ENCODE measurements at places on chromosomes 12 and 14.

DNA sequence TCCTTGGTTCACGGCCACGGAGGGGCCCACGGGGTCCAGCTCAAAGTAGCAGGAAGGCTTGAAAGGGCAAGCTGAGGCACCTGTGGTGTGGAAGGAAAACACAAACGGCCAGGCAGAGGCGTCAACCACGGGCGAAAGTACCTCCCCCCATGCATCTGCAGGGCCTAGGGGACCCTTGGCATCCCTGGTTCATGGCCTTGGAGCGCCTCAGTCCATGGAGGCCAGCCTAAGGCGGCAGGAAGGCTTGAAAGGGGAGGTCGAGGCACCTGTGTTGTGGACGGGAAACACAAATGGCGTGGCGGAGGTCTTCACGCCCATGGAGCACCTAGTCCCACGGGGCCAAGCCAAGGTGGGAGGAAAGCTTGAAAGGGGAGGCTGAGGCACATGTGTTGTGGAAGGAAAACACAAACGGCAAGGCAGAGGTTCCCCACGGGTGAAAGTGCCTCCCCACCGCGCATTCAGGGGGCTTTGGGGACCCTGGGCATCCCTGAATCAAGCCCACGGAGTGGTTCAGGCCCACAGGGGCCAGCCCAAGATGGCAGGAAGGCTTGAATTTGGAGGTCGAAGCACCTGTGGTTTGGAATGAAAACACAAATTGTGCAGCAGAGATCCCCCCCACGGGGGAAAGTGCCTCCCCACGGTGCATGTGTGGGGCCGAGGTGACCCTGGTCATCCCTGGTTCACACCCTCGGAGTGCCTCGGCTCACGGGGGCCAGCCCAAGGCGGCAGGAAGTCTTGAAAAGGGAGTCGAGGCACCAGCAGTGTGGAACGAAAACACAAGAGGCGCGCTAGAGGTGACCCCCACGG is 380.8 kb downstream of the ALG10 start:
- no peak for DNase-seq
- H3K4me3 ChIP-seq, result no peak overlapping the region
- no peaks in the 10 kb centered on the region for H3K4me1 ChIP-seq
- H3K36me3 ChIP-seq, result no peaks in the 10 kb centered on the region
- H3K27ac ChIP-seq, result no peak overlapping the region

DNA sequence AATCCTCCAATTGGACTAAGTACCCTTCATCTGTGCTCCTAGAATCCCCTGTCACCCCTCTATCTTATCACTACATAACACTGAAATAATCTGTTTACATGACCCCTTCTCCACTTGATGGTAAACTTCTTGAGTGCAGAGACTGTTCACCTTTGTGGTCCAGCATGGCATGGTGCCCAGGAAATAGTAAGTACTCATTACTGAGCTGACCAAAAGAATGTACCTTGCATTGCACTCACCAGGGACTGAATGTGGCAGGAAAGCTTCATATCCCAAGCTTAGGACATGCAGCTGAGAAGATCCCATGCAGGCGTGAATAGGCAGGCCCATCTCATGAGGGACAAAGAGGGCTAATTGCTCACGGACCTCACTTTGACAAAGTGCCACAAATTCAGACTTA is 1.4 kb upstream of the GARIN2 start:
- no peak overlapping the region for H3K4me3 ChIP-seq
- DNase-seq, result no peak
- no peak overlapping the region for H3K27ac ChIP-seq
- H3K27me3 ChIP-seq, result no peaks in the 10 kb centered on the region
- peaks cover 25% of the 10 kb centered on the region for H3K4me1 ChIP-seq

DNA sequence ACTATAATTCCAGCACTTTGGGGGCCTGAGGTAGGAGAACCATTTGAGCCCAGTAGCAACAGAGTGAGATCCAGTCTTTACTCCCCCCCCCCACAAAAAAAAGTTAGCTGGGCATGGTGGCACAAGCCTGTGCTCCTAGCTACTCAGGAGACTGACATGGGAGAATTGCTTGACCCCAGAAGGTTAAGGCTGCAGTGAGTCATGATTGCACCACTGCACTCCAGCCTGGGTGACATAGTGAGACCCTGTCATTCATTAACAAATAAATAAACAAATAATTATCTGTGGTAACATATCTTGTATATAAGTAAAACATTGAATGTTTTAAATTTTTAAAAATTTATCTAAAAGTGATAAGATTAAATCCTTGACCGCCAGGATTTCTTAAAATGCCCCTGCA is 4.8 kb downstream of the ENTPD5 start:
- no peaks in the 10 kb centered on the region for H3K27me3 ChIP-seq
- H3K4me1 ChIP-seq, result peaks cover 9% of the 10 kb centered on the region
- H3K36me3 ChIP-seq, result peaks cover 17% of the 10 kb centered on the region
- H3K4me3 ChIP-seq, result no peak overlapping the region
- no peak overlapping the region for H3K27ac ChIP-seq

GRCh38 chr12:93502802-93503623 is 35.7 kb downstream of the MRPL42 start:
- H3K4me3 ChIP-seq, result no peak overlapping the region
- H3K36me3 ChIP-seq, result peaks cover 51% of the 10 kb centered on the region
- H3K27ac ChIP-seq, result no peak overlapping the region
- H3K4me1 ChIP-seq, result no peaks in the 10 kb centered on the region
- DNase-seq, result peak; percentile 72
- no peaks in the 10 kb centered on the region for H3K27me3 ChIP-seq

DNA sequence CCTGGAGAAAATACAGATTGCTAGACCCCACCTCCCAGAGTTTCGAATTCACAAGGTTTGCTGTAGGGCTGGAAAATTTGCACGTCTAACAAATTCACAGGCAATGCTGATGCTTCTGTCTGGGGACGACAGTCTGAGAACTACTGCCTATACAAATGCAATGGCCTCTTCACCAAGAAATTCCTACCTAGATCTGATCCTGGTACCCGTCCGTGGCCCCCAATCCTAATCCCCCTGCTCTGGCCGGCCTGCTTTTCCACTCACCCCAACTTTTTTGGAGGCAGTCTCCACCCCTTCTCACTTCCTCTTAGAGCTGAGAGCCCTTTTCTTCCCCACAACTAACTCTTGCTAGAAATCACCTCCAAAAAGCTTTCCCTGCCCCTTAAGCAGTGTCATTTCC is 3.1 kb upstream of the SSH1 start:
- no peak overlapping the region for H3K27ac ChIP-seq
- H3K36me3 ChIP-seq, result peaks cover 3% of the 10 kb centered on the region
- no peak overlapping the region for H3K4me3 ChIP-seq
- peaks cover 5% of the 10 kb centered on the region for H3K27me3 ChIP-seq
- DNase-seq, result no peak

- H3K27ac ChIP-seq, result no peak overlapping the region
- H3K4me3 ChIP-seq, result no peak overlapping the region
- no peaks in the 10 kb centered on the region for H3K36me3 ChIP-seq
- H3K4me1 ChIP-seq, result peaks cover 19% of the 10 kb centered on the region
These were observed 11.7 kb upstream of the NFKBIA start for GRCh38 chr14:35416108-35416750.

- H3K4me1 ChIP-seq, result no peaks in the 10 kb centered on the region
- H3K27ac ChIP-seq, result no peak overlapping the region
- no peaks in the 10 kb centered on the region for H3K27me3 ChIP-seq
These were observed 94.7 kb downstream of the CHST11 start for GRCh38 chr12:104551313-104551931.

DNA sequence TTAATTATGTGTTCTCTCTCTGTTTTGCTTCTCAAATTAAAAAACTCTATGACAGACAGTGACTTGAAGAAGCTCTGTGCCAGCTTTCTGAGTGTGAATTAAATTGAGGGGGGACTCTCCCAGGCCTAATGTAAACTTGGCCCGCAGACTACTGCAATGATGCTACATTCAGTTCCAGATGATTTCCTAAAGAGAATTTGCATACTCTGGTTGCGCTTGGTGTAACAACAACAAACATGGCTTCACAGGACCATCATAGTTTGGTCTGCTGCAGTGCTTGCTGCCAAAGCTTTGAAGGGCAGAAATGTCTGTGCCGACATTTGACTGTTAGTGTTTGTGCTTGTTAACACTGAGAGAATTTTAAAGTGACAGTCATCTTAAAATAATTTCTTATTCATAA is 25.0 kb downstream of the CFAP54 start:
- no peaks in the 10 kb centered on the region for H3K27me3 ChIP-seq
- H3K27ac ChIP-seq, result no peak overlapping the region
- peaks cover 11% of the 10 kb centered on the region for H3K4me1 ChIP-seq
- H3K4me3 ChIP-seq, result no peak overlapping the region

GRCh38 chr14:52253503-52253902 is 14.0 kb upstream of the PTGDR start:
- H3K4me3 ChIP-seq, result no peak overlapping the region
- H3K4me1 ChIP-seq, result peaks cover 10% of the 10 kb centered on the region
- H3K27ac ChIP-seq, result peak overlapping the region; percentile 4
- no peaks in the 10 kb centered on the region for H3K27me3 ChIP-seq
- DNase-seq, result no peak

DNA sequence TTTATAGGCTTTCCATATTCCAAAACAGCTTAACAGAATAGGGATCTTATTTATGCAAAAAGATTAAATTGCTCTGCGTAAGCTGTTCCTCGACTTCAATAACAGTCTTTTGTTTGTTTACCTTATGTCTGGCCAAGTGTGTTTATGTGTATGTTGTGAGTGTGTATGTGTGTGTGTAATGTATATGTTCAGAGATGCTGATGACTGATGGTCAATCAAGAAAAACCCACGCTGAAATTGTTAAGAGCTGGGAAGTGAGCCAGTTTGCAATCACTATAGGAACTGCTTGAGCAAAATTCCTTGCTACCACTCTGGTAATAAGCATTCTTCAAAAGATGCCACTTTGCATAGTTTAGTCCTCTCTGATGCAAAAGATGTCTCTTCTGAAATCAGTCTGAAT is 59.6 kb downstream of the PRKD1 start:
- H3K27me3 ChIP-seq, result no peaks in the 10 kb centered on the region
- DNase-seq, result no peak

GRCh38 chr14:92988786-92989755 is 66.1 kb downstream of the CHGA start:
- H3K4me3 ChIP-seq, result no peak overlapping the region
- no peak for DNase-seq
- no peaks in the 10 kb centered on the region for H3K4me1 ChIP-seq
- H3K27ac ChIP-seq, result no peak overlapping the region

DNA sequence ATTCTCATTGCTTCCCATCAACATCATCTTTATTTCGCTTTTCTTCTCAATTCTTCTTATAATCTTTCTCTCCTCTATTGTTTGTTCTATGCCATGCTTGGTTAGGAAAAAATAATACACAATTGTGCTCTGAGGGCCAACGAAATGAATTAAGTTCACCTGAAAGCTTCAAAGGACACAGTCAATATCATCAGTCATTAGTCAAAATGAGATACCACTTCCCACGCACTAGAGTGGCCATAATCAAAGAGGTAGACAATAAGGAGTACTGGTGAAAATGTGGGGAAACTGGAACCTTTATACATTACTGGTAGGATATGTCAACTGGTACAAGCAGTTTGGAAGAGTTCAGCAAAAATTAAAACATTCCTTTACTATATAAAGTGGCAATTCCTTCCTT is 91.5 kb downstream of the TMTC1 start:
- H3K36me3 ChIP-seq, result no peaks in the 10 kb centered on the region
- H3K27ac ChIP-seq, result no peak overlapping the region
- H3K27me3 ChIP-seq, result no peaks in the 10 kb centered on the region

DNA sequence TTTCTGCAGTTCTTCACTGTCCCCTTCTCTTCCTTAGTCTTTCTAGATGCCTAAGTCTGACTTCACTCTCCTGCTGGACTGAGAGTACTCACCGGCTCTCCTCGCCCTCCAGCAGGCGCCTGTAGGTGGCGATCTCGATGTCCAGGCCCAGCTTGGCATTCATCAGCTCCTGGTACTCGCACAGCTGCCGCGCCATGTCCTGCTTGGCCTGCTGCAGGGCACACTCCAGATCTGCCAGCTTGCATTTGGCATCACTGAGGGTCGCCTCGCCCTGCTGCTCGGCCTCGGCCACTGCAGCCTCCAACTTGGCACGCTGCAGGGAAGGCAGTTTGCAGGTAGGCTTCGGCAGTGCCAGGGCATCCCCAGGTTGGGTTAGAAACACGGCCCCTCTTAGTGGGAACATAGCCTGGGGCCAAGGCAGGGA is 5.2 kb downstream of the KRT84 start:
- no peaks in the 10 kb centered on the region for H3K36me3 ChIP-seq
- H3K27me3 ChIP-seq, result peaks cover 28% of the 10 kb centered on the region
- no peak overlapping the region for H3K4me3 ChIP-seq

- no peaks in the 10 kb centered on the region for H3K36me3 ChIP-seq
- no peak overlapping the region for H3K27ac ChIP-seq
These were observed 266.6 kb upstream of the PWP1 start for GRCh38 chr12:107418981-107419380.

DNA sequence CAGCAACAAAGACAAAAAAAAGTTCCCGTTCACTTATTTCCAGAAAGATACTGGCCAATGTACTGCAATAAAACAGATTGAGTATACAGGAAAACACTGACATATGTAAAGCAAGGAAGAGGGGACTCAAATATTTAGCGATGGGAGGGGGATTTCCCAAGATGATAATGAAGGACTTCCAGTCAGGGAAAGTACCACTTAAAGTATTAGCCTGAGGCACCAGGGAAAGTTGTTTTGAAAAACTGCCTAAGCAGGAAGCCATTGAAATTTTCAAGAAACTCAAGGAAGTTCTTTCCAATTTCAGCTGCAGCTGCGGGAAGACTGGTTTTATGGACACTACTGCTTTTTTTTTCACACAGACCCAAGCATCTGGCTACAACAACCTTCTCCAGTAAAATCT is 1007.4 kb upstream of the NOVA1 start:
- H3K27ac ChIP-seq, result no peak overlapping the region
- no peak for DNase-seq
- no peak overlapping the region for H3K4me3 ChIP-seq
- H3K27me3 ChIP-seq, result no peaks in the 10 kb centered on the region
- H3K36me3 ChIP-seq, result no peaks in the 10 kb centered on the region

DNA sequence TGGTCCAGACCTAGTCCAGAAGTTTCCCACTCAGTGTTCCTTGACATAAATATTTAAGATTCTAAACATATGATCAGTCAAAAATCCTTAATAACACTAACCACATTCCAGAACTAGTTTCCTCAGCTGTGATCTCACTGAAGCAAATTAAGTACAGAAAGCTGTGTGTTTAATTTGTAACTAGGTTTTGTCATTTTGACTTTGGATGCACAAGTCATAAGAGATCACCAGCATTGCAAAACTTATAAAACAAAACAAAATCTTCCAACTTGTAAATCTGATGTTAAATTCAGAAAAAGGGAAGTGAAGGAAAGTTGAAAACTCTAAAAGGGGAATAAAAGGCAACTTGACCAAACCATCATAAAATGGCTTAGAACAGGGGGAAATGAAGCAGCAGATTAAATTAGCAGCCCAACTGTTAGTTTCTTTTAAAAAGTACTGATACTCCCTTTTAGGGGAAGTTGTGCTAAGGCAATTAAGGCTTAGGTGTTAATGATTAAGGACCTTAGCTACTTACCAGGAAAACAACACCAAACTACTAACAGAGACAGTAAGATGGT is 56.6 kb downstream of the SH2B3 start:
- no peaks in the 10 kb centered on the region for H3K27me3 ChIP-seq
- H3K27ac ChIP-seq, result no peak overlapping the region
- DNase-seq, result no peak
- no peak overlapping the region for H3K4me3 ChIP-seq
- H3K36me3 ChIP-seq, result peaks cover 51% of the 10 kb centered on the region
